NCI-H510A treated with DMSO at 0.1 percent for 48 hours (cell line): ENCODE measurements at places on chromosomes 16 and 17.

DNA sequence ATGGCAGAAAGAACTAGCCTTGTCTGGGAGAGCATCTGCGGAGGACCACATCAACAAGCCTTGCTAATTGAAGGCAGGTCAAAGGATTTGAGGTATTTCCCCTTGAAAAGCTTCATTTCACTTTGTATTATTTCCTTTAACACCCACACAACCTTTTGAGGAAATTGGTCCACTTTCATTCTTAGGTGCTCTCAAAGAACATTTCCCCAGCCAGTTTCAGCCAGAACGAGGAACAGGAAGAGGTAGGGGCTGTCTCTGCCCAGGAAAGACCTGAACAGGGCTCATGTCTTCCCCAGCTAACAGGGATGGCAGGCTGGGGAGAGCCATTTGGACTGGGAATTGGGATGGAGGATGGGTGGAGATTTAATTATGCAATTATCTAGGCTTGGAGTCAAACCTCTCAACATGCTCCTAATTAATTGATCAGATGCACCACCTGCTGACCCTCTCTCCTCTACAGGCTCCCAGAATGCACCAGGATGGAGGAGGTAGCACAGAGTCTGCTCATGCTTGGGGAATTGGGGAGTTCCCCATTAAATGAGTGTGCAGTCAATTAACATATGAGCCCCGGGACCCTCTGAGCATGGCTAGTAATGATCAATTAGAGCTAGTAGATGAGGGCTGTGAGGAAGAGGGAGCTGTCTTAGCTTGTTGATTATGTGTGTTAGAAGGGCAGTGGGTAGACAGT is 84.6 kb downstream of the GP2 start:
- no peak for DNase-seq

GRCh38 chr17:8472663-8473062 is 37.0 kb downstream of the NDEL1 start:
- DNase-seq: no peak

DNA sequence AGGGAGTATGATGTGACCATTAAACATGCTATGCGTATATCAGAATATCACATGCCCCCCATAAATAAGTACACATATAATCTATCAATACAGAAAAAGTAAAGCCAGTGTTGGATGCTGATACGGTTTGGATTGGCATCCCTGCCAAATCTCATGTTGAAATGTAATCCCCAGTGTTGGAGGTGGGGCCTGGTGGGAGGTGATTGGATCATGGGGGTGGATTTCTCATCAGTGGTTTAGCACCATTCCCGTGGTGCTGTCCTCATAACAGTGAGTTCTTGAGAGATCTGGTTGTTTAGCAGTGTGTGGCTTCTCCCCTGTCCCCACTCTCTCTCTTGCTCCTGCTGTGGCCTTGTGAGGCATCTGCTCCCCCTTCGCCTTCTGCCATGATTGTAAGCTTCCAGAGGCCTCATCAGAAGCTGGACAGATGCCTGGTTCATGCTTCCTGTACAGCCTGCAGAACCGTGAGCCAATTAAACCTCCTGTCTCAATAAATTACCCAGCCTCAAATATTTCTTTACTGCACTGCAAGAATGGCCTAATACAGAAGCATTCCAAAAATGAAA is 88.9 kb downstream of the AATF start:
- DNase-seq: no peak

GRCh38 chr16:75836347-75837010 is 110.2 kb upstream of the CPHXL start:
- no peak for DNase-seq

DNA sequence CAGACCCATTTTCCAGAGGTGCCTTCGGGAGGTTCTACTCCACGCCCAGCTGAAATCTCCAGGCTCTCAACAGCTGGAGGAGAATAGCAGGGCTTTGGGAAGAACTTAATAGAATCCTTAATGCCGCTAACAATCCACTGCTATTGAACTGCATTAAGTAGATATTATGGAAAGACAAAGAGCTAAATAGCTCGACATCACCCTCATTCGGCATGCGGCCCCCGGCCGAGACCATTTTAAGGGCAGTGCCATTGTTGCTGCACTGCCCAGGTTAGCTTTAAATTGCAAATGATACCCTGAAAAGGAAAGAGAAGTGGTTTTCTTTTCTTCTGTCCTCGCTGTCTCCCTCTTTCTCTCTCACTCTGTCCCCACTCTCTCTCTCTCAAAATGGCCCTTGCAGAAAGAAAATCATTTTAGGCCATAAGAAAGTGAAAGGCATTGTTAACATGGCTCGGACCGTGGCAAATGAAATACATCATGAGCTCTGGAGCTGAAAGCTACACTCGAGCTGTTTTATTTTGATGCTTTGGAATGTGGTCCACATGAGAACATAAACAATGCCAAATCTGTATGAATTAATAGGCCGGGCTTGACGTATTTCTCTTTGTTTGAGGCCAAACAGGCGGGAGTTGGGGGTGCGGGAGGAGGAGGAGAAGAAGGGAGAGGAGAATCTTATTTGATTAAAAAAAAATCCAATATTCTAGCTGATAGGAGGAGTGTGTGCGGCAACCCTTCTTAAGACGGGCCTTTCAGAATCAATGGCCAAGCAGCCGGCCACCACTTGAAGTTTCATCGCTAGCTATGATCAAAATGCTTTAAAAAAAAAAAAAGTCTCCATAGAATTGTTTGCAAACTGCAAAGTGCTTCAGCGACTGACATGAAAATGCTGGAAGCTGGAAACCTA is 298.8 kb upstream of the IRX3 start:
- no peak for DNase-seq

- DNase-seq: no peak
These were observed 32.4 kb downstream of the XPO6 start for GRCh38 chr16:28179354-28179753.

GRCh38 chr17:13425390-13425789 is 176.3 kb downstream of the HS3ST3A1 start:
- DNase-seq: no peak

- DNase-seq: no peak
These were observed 268.5 kb downstream of the RBFOX1 start for GRCh38 chr16:7601100-7601499.

GRCh38 chr16:53872248-53873221 is 168.6 kb downstream of the FTO start:
- no peak for DNase-seq

- DNase-seq: no peak
These were observed 27.9 kb upstream of the EFCAB13 start for GRCh38 chr17:47295874-47296255.

- DNase-seq: no peak
These were observed 646.1 kb downstream of the CDH11 start for GRCh38 chr16:64475627-64476351.

DNA sequence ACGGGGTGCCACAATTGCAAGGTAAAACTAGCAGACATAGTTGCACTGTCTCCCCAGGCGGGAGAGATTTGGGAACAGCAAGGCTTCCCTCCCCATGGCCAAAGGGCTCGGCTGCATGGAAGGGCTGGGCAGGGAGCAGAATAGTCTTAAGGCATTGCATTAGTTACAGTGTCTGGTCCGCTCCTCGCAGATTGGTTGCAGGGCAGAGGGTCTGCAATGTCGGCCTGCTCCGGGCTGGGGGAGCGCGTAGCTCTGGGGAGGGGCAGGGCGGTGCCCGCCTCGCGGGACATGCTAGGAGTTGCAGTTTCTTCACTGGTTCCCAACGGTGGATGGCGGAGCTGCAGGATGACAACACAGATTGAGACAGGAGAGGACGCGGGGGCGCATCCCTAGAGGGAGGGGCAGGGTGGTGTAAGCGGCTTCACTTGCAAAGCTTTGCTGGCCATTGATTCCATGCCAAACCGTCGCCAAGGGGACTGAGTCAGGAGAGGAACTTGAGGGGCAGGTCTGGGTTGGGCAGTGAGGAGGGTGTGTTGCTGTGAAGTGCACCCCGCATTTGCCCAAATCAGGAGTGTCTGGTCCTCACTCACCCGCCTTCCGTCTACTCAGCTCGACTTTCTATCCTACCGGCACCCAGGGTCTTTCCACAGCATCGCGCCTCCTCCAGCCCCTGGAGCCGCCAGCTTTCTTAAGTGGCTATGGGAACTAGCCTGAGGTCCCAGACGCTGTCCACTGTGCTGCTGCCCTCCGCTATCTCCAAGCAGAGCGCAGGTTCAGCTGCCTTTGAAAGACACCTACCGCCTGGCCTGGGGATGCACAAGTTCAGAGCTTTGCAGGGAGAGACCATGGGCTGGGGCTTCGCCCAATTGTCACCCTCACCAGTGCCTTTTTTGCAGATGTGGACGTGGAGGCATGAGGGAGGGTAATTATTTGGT is 1748.9 kb downstream of the TP53TG3F start:
- DNase-seq: no peak

DNA sequence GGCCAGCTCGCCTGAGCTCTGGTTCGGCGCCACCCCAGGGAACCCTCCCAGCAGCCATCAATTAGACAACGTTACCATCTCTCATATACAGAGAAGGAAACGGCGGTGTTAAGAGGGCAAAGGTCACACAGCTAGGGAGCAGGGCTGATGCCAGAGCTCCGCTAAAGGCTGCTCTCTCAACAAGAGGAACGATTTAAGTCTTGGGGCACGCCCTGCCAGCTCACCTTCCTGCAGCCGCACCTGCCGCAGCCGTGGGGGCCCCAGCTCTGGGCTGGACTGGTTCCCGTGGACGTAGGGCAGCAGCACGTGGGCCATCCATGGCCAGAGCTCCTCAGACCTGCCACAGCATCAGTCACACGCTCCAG is 43.5 kb downstream of the PKD1 start:
- no peak for DNase-seq

DNA sequence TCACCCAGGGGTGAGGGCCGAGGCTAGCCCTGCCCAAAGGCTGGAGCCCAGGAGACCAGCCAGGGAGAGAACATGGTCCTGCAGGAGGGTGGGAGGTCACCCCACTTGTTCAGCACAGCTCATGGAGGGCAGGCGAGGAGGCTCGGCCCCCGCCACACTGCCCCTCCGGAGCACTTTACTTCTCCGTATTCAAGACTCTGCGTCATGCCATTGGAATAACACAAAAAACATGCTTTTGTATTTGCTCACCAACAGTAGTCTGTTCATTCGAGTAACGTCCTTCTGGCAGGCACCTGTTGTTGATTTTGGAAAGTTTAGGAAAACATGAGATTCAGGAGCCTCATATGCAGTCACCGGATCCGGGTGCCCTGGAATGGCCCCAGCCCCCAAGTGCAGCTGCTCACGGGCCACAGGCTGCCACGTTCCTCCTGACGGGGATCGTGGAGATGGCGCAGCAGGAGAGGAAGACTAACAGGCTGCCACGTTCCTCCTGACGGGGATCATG is 81.1 kb upstream of the DNAH17 start:
- DNase-seq: no peak

DNA sequence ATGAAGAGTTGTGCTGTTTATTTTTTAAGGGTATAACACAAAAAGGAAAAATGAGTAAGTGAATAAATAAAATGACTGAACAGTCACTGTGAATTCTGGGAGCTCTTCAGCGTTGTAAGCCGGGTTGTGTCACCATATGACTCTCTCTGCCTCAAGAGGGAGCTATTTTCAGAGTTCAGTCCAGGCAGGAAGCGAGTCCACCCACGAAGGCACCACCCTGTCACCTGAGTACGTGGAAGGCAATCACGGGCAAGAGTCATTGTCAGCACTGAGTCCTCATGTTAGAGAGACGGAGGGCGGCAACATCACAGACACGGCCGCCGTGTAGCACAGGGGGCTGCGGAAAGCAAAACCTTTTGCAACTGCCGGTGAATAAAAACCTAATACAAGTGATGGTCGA is 227.6 kb downstream of the UTP18 start:
- no peak for DNase-seq

DNA sequence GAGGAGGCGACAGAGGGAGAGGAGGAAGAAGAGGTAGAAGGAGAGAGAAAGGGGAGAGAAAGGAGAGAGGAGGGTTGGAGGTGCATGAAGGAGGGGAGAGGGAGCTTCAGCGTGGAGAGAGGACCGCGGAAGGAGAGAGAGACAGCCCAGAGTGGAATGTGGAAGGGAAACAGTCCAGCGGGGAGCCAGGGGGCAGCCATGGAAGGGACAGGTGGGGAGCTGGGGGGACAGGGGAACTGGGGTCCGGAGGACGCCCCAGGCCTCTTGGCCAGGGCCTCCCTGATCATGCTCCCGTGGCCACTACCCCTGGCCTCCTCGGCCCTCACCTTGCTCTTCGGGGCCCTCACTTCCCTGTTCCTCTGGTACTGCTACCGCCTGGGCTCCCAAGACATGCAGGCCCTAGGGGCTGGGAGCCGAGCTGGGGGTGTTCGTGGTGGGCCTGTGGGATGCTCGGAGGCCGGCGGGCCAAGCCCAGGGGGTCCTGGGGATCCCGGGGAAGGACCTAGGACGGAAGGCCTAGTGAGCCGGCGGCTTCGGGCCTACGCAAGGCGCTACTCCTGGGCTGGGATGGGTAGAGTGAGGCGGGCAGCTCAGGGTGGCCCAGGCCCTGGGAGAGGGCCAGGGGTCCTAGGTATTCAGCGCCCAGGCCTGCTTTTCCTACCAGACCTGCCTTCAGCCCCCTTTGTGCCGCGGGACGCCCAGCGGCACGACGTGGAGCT is 759 bp downstream of the ASPHD1 start:
- peak; percentile 89 for DNase-seq

DNA sequence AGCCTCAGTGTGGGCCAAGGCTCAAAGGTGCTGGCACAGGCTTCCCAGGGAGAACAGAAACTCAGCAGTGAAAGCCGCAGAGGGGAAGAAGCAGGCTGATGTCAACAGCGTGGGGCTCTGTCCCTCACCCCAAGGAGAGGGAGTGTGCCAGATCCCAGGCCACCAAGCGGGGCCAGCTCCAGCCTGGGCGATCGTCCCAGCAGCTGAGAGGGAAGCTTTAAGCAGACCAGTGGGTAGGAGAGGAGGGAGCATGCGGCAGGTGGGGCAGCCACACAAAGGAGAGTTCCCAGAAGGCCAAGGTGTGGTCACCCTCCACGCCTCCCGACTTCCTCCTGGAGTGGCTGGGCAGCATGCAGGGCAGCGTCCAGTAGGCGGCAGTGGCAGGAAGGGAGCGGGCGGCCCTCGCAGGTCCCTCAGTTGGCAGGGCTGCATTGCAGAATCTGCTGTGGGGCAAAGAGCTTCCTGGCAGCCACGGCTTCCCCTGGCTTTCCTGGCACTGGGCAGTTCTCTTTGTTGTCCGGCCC is 6.0 kb downstream of the SYNGR2 start:
- no peak for DNase-seq

DNA sequence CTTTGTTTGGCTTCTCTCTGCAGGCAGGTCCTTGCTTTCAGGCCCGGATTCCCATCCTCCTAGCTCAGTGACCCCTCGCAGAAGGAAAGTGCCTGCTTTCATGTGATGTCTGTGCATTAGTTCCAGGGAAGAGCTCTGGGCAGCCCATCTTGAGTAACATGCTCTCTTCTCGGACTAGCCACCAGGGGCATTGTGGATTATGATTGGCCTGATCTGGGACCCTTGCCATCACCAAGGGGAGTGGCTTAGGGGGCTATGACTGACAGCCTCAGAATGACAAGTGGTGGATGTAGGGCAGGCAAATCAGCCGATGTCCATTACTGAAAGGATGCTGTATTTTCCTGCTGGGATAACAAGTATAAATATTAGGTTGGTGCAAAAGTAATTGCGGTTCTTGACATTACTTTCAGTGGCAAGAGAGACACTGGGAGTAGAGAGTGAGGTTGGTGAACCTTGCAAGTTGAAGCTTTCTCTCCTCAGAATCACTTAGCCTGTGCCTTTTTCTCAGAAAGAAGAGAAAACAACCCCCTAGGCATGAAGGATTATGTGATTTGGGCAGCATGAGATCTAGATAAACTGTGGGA is 71.5 kb upstream of the MPHOSPH6 start:
- DNase-seq: no peak

GRCh38 chr17:2266865-2267228 is 36.7 kb downstream of the SMG6 start:
- no peak for DNase-seq
